NCI-H1417 (cell line): ENCODE measurements at places on chromosomes 12 and 14.

DNA sequence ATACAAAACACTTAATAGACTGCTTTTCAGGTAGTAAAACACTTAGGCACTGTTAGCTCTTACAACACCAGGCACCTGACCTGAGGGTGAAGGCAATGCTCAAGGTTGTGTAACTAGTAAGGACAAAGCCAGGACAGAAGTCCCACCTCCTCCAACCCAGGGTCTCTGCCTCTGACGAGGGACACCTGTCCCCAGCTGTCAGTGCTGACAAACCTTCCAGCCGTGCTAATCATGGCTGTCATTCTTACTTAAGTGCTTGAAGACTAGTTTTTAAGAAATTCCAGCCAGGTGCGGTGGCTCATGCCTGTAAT is 62.5 kb upstream of the MAX start:
- DNase-seq = no peak

- no peak for DNase-seq
Measured at GRCh38 chr14:76954394-76955190, 73.9 kb downstream of the IRF2BPL start.

- peak; percentile 95 for DNase-seq
Measured at GRCh38 chr12:49264873-49265792, at the start of gene TUBA1C. Gene TUBA1C, plus strand, starts transcription at chr12:49265082. Its CDS starts 100 bp downstream, at chr12:49265182.

DNA sequence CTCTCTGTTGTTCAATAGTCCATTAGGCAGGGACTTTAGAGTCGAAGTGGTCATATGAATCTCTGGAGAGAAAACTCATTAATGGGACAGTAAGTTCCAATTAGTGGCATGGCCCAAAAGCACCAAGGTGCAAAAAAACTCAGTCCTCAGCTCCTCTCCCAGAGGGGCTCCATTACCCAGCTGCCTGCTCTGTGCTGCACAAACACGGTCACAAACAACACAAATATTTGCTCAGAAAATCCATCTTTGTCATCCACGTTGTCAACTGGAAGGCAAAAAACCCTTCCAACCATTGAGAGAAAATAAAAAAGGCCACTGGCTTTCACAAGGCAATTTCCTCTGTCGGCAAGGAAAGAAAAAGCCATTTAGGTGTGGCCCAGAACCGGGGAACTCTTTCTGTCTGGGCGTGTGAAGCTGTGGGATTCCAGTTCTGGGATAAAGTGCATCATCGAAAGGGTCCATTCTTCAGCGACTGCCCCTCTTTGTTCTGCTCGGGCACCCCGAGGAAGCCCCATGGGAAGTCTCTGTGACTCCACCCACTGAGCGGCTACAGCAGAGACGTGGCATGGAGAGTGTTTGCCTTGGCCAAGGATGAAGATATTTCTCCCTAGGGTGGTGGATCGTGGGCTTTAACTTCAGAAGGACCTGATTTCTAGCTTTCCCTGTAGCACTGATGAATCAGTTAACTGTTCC is 137.6 kb downstream of the VRK1 start:
- DNase-seq = no peak

DNA sequence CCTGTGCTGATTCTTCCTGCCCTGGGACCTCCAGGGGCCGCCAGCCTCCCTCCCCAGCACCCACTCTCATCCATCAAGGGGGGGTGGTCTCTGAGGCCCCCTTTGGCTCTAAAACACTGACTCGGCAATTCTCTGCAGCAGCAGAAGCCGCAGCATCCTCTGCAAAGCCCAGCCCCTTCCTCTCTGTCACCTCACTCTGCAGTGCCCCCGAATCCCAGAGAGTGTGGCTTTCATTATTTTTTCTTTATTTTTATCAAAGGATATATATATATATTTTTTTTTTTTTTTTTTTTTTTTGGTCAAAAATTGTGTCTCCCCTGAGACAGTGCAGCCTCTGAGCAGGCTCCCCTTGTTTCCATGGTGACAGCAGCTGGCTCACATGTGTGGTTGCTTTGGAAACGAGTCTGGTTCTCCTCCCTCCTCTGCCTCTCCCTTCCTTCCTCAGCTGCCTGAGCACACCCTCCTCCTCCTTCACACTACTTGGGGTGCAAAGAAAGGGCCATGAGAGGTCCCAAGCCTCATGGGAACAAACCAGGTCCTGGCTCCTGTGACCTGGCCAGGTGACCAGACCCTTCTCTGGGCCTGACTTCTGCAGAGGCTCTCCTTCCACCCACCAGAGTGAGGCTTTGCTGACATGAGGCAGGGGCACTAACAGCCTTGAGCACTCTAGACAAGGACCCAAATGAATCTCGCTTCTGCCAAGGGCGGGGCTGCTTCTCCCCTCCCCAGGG is 100.5 kb downstream of the LRRC74A start:
- DNase-seq = peak; percentile 71

DNA sequence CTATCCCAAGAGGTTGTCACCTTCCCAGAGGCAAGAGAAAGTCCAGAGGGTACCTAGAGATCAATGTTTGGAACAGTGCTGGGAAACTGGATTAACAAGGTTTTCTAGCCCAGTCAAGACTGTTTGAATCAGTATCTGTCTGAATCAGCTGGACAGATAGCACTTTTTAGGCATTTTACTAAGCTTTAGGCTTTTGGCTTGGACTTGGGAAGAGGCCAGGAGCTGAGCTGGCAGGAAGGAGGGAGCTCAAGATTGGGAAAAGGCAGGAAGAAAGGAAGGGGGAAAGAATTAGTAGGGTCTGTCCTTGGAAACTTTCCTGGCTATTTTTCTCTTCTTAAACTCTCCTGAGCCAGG is 8.3 kb downstream of the IKZF4 start:
- no peak for DNase-seq

- no peak for DNase-seq
Measured at GRCh38 chr14:72743626-72744025, 150.3 kb downstream of the DPF3 start.

DNA sequence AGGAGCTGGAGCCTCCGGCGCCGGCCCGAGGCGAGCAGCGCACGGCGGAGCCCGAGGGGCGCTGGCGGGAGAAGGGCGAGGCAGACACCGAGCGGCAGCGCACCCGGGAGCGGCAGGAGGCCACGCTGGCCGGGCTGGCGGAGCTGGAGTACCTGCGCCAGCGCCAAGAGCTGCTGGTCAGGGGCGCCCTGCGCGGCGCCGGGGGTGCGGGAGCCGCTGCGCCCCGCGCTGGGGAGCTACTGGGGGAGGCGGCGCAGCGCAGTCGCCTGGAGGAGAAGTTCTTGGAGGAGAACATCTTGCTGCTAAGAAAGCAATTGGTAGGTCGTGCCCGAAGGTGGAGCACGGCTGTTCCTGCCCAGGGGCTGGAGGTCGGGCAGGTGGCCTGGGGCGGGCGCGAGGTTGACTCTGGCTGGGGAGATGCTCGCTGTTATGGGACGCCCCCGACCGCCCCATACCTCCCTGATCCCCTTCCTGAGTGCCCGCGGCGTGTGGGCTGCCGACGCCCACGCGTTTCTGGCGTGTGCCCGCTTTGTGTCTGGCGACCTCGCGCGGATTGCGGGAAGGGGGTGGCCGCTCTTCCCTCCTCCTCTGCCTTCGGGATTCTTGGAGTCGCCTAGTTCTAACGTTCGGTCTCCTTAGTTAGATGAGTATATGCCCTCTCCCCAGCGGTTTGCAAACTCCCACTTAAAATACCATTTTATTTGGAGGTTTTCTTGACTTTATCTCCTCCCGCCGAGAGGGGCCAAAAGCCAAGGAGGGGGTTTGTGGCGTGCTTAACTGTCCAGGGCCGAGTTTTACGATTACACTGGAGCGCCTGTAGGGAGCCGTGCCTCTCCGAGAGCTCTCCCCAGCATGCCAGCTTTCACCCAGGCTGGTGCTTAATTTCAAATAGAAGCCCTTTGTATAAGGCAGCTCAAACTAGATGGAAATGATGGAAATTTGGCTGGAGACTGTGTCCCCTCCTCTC is 752 bp downstream of the DACT1 start:
- DNase-seq = peak; percentile 74

DNA sequence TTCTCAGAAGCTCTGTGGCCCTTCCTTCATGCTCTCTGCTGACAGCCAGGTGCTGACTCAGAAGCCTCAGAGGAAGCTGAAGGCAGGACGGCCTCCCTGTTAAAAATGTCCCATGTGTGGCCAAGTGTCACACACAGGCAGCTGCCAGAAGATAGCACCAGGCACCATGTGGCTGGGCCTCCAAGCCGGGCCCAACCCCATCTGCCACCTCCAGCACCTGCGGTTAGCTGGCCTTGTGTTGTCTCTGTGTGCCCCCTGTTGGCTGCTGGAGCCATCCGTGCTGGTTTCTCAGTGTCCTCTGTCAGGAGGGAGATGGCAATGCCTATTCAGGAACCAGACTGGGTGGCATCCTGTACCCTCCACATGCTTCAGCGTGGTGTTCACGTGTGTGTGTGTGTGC is 63.2 kb downstream of the TSPAN11 start:
- DNase-seq = peak; percentile 57

GRCh38 chr12:7137908-7138307 is 7.7 kb downstream of the CLSTN3 start:
- no peak for DNase-seq

DNA sequence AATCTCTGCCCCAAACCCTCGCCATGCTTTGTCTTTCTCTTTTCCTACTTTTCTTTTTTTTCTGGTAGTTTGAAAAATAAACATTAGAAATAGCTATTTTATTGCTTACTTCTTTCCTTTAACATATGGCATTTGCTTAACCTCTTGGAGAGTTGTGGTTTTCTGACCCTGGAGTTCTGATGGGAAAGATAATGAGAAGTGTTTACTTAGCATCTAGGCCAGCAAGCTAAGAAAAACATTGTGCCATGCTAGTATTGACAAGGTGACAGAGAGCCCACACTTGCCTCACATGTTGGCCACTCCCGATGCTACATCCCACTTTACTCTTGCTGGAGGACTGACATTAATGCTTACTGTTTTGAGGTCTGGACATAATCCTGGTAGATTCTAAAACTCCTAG is 886.2 kb downstream of the DIO2 start:
- DNase-seq = peak; percentile 60
